ENCODE measurements at places on chromosomes 7 and 10.
A peak's percentile ranks its signal among the peaks of the same experiment; 100 is the strongest.

GRCh38 chr10:11602358-11602757 is 9.1 kb downstream of the USP6NL start:
- no peak for DNase-seq

DNA sequence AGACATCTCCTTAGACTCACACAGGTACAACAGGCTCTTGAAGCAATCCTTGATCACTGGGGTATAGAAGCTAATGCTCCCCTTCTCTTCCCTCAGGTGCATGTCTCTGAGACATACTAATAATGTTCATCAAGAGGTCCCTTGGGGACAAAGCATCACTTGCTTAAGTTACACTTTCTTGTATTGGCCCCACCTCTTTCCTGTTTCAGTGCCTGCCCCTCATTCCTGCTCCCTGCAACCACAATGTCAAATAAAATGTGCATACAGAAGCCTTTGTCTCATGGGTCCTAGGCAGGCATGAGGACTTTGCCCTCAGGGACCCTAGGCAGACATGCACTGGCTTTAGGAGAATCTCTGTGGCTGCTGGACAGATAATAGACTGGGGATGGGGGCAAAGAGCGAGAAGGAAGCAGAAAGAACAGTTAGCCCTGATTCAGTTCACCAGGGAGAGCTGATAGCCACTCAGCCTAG is 175.0 kb upstream of the NPY start:
- DNase-seq, result no peak

- no peak for DNase-seq
Measured at GRCh38 chr10:49746626-49747302, 15.4 kb downstream of the OGDHL start.

GRCh38 chr10:58264780-58265179 is 2.9 kb downstream of the IPMK start:
- no peak for DNase-seq

- no peak for DNase-seq
Measured at GRCh38 chr7:2475678-2476015, 551 bp downstream of the GRIFIN start.

GRCh38 chr7:51259766-51260165 is 56.8 kb downstream of the COBL start:
- no peak for DNase-seq

DNA sequence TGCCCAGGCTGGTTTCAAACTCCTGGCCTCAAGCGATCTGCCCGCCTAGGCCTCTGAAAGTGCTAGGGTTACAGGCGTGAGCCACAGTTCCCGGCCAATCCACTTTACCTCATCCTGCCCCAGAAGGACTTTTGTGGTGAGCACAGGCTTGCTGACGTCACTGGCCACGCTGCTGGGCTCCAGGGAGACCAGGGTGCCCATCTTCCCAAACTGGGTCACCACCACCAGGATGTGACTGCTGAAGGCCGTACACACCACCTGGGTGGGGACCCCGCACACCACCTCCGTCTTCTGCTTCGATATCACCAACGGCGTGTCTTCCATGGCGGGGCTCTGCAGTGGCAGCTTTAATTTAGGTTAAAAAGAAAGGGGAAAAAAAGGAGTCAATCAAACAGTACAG is 816 bp downstream of the PSMG3 start:
- no peak for DNase-seq

DNA sequence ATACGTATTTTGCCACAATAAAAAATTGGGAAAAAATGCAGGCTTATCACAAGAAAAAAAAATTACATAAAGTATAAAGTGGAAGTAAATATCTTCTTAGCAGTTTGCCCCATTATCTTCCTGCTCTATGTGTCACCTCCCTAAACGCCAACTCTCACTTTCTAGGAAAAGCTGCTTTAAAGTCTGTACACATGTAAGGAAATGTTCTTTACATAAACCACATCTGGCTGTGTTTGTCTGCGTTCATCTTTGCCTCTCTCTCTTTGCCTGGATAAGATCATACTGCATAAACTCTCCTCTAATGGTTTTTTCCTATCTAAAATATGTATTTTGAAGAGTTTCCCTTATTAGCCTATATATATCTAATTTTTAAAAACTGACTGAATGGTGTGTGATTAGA is 23.0 kb upstream of the UMAD1 start:
- no peak for DNase-seq

GRCh38 chr10:35259769-35260397 is 76.4 kb upstream of the CCNY start:
- DNase-seq, result peak; percentile 85

Data from amniotic stem cell (primary cell).